Omental fat pad (tissue), 4 donors: ENCODE measurements at places on chromosomes 16 and 17.
A peak's percentile ranks its signal among the peaks of the same experiment; 100 is the strongest.

- DNase-seq: no peak
These were observed 206.8 kb downstream of the PRKCA start for GRCh38 chr17:66508896-66509844.

DNA sequence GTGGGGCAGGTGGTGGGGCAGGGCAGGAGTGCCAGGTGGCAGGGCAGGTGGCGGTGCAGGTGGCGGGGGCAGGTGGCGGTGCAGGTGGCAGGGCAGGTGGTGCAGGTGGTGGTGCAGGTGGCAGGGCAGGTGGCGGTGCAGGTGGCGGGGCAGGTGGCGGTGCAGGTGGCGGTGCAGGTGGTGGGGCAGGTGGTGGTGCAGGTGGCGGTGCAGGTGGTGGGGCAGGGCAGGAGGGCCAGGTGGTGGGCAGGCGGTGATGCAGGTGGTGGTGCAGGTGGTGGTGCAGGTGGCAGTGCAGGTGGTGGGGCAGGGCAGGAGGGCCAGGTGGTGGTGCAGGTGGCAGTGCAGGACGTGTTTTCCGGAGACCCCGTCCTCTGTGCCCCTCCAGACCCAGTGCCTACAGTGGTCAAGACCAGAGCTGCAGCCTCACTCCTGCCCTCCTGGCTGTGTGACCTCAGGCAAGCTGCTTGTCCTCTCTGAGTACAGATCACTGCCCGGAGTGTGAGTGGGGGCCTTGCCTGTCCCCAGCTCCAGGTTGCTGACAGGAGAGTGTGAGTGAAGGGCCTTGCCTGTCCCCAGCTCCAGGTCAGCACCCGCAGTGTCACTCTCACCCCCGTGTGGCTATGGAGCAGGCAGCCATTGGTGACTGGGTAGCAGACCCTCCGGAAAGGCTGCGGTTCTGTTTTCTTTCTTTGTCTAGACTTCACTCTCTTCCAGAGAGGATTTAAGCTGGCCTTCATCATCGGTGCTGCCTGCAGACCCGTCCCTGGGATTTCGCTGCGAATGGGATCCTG, 16.1 kb upstream of the NPTX1 start:
- DNase-seq: no peak

DNA sequence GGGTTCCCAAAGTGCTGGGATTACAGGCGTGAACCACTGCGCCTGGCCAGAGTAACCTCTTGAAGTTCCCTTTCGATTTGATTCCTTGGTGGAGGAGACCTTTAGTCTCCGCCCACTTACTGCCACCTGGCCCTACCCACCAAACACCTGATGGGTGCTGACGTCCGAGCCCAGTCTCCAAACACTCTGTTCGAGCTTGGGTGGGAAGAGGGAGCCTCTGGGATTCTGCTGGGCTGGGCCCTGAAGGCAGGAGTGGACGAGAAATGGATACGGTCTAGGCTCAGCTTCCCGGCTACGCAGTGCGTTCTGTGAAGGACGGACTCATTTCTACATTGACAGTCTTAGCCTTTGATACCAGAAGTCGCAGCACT, 870 bp upstream of the ITGA3 start:
- DNase-seq: no peak

DNA sequence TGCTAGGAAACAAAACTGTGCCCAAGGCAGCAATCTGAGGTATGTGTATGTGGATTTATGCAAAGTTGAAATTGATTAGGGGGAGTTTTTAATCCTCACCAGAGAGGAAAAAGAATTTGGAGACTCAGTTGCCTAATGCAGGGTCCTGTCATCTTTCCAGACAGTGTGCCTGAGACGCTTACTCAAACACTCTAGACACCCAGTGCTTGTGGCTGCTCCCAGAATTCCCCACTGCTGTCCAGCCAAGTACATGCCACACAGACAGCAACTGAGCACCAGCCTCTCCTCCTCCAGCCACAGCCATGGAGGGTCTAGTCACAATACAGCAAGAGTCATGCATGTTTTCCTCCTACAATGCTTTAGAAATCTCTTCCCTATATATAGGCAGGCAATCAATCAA, 118.1 kb downstream of the HIC1 start:
- no peak for DNase-seq

- no peak for DNase-seq
These were observed 38.4 kb downstream of the ERN1 start for GRCh38 chr17:64091571-64091970.

GRCh38 chr17:78840530-78840779, 159 bp downstream of the USP36 start:
- DNase-seq: no peak

GRCh38 chr17:3904501-3904900, 11.6 kb upstream of the CAMKK1 start:
- no peak for DNase-seq

- DNase-seq: no peak
These were observed 1.4 kb downstream of the AXIN2 start for GRCh38 chr17:65559804-65560627.

GRCh38 chr16:56936491-56936890, 4.5 kb downstream of the HERPUD1 start:
- DNase-seq: no peak

- DNase-seq: no peak
These were observed 30.8 kb upstream of the ATP2A3 start for GRCh38 chr17:3995067-3995466.

- no peak for DNase-seq
These were observed 4.1 kb upstream of the C1QTNF1 start for GRCh38 chr17:79019632-79020584.

DNA sequence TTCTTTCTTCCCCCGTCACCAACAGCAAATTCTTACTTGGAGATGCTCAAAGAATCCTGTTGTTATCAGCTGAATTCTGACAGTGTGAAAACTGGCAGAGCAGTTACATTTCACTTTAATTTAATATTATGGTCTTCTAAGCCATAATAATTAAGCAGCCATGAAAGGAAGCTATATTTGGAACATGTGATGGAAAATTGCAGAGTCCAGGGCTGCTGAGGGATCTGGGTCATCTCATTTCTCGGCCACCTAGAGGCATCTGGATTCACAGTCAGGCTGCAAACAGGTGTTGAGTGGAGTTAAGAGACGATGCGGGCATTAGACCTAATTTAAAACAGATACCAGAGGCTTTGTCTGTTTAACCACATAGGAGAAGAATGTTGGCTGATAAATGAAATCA, 38.4 kb downstream of the CHD9NB start:
- DNase-seq: no peak

DNA sequence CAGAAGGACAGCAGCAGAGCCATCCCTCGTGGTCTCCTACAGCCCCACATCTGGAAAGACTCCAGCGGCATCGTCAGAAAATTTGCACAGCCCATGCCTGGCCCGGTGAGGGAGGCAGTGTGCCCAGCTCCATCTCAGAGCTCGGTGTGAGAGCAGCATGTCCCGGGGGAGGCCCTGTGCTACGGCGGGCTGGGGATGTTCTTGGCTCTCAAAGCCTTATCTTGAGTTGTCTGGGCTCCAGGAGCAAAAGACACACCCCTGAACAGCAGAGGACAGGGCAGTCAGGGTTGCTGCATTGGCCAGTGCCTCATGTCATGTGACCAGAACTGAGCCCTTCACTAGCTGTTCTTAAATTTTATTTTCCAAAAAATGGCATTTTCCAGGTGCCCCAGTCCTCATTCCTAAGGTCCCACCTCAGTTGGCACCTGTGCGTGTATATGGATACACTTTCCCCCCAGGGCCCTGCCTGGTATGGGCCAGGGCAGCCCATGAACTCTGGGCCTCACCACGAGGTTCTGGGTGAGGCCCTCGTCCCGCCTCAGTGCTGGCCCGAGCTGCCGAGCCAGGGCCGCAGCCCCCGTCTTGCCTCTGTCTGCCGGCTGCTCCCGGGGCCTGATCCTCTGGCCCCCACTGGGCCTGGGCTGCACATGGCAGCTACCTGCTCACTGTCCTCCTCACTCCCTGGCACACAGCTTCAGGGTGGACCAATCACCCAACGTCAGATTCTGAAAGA, 3.0 kb downstream of the NUDT16L1 start:
- DNase-seq: no peak

- DNase-seq: no peak
These were observed 27.0 kb downstream of the AXIN1 start for GRCh38 chr16:325375-326145.

- DNase-seq: no peak
These were observed 163.6 kb downstream of the SHISA6 start for GRCh38 chr17:11404431-11405276.

GRCh38 chr17:48795444-48796162, 21.4 kb downstream of the TTLL6 start:
- no peak for DNase-seq

DNA sequence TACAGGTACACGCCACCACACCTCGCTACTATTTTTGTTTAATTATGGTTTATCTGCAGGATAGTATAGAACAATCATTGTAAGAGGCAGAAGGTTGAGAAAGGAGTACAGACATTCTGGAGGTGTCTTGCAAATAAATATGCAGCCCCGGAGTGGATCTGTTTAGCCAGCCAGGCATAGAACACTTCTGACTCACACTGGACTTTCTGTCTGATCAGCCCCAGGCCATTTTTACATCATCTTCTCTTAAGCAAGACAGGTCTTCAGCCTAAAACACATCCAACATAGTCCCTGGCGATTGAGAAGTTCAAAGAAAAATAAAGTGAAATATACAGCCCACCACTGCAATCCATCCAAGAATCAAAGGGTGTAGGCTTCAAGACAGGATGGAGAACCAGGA, 81.4 kb downstream of the XYLT1 start:
- DNase-seq: no peak

DNA sequence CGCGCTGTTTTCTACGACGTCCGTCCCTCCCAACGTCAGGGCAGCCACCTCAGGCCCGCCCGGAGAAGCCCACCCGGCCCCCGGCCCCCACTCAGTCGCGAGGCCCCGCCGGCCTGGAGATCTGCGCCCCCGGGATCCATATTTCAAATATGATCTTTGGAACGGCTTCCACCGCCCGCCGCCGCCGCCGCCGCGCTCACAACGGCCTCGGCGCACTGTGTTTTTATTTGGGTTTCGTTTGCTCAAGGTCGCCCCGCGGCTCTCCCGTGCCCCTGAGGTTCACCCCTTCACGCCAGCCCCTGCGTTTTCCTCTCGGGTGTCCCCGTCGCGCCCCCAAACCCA, 4.2 kb upstream of the CBX4 start:
- DNase-seq: no peak

DNA sequence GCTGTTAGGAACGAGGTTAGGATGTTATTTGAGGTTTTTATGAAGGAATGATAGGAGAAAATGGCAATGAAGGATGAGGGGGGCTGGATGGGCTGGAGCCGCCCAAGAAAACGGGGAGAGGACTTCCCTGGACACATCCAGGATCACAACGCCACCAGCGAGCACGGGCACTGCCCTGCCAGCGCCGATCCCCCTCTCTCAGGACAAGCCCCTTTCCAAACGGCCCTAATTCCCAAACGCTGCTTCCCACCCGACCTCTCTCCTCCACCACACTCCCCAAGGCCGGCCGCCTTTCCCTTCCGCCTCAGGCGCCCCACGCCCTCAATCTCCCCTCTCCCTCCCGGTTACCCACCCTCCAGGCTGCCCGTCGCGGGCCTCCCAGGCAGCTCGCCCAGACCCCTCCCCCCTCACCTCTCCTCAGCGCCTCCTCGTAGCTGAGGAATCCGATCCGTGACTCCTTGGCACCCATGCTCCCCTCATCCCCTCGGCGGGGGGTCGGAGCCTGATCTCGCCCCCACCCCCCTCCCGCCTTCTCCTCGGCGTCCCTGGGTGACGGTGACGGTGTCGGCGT, 377 bp downstream of the USP32 start:
- DNase-seq: no peak

- DNase-seq: no peak
These were observed 3.4 kb upstream of the ANKRD11 start for GRCh38 chr16:89493776-89494175.

- peak; percentile 96 for DNase-seq
These were observed at the start of gene ARL4D for GRCh38 chr17:43398724-43399595. Gene ARL4D, plus strand, starts transcription at chr17:43398993. Its CDS starts 740 bp downstream, at chr17:43399733.

DNA sequence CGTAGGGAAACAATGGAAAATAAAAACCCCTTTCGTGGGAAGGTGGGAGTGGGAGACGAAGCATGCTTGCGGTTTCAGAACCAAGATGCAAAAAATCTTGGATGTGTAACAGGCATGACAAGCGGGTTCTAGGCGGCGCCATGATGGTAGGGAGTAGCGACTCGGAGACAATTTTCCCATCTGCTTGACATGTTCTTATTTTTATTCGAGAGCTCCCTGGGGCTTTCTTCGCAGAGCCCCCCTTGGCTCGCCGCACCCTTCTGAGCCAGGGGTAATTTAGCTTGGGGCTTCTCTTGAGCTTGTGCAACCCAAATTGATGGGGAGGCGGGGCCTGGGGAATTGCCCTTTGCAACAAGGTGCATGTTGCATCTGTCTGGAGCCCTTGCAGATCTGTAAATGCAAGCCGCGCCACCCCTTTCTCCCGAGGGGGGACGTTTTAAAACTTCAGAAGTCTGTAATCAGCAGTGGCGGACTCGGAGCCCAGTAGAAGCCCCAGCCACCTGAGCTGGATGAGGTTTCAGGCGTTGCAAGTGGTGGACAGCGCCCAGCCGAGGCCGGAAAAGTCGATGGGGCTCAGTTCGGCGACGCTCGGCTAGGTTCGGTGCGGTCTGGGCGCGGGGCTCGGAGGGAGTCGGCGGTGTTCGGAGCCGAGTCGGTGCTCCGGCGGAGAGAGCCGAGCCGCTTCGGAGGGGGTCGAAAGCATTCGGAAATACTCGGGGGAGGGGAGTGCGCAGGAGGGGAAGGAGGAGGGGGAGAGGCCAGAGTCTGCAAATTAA, 2.9 kb downstream of the GNAO1 start:
- no peak for DNase-seq

GRCh38 chr17:18025241-18025944, 13.6 kb downstream of the ATPAF2 start:
- no peak for DNase-seq

- DNase-seq: no peak
These were observed 45.5 kb downstream of the PRKCA start for GRCh38 chr17:66347661-66348514.

GRCh38 chr17:41639492-41640473, 15.4 kb upstream of the KRT17 start:
- DNase-seq: no peak

DNA sequence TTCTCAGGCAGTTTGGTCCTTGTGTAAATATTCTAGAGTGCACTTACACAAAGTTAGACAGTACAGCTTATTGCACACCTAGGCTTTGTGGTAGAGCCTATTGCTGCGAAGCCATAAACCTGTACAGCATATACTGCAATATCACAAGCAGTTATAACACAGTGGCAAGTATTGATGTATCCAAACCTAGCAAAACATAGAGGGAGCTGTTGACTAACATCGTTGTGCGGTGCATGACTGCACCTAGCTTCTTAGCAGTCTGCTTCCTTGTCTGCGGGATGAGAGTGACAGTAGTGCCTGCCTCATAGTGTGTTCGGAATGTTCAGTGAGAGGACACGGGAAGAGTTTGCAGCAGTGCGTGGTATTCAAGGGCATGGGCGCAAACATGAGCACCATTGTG, 78.9 kb downstream of the MPRIP start:
- DNase-seq: no peak

GRCh38 chr16:19356024-19356952, 61.4 kb upstream of the TMC5 start:
- no peak for DNase-seq
